ENCODE measurements at places on chromosomes 16 and 17.

DNA sequence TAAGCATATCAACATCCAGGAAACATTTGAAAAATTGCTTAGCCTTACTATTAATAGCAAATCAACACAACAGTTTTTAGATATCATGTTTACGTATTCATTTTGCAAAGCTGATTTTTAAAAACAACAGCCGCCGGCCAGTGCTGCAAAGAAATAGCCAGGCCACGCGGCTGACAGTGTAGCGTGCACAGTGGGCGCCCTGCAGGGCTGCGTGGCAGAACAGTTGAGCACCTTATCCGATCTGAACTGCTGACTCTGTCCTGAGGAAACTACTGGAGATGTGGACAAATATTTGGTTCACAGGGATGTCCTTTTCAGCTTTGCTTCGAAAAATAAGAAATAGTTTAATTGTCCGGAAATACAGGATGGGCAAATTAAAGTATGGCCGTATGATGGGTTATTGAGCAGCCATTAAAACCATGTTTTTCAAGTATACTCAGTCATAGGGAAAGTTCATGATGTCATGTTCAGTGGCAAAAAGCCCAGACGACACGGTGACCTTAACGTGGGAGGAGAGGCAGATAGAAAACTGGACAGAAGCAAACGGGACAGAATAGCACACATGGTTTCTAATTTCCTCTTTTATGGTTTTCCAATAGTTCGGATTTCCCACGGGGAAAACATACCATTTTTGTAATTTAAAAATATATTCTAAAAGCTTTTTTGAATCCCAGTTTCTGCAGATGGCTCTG is 52.4 kb upstream of the ENDOV start:
- no peak for DNase-seq

- DNase-seq, result no peak
Measured at GRCh38 chr16:75225092-75225491, 6.3 kb downstream of the CTRB1 start.

- no peak for DNase-seq
Measured at GRCh38 chr17:40432864-40433528, 10.3 kb upstream of the IGFBP4 start.

GRCh38 chr16:278863-279366 is 1.5 kb upstream of the ARHGDIG start:
- peak; percentile 31 for DNase-seq

- no peak for DNase-seq
Measured at GRCh38 chr17:59769887-59770286, 62.4 kb downstream of the VMP1 start.

- DNase-seq, result no peak
Measured at GRCh38 chr17:56114469-56114868, 38.8 kb upstream of the ANKFN1 start.

DNA sequence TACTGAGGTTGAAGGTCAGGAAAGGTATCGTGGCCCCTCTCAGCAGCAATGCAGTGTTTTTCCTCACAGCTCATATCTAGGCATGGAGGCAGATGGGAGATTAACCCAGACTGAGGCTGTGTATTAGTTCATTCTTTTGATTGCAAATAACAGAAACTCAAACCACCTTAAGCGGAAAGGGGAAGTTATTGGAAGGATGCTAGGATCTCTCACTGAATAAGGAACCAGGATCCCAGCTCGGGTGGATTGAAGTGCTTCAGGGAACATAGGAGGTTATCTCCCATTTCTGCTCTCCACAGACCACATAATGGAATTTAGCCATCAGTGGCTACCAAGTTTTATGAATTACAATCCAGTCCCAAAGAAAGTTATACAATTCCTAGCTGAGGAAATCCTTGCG is 8.2 kb downstream of the ZNF689 start:
- DNase-seq, result no peak

- no peak for DNase-seq
Measured at GRCh38 chr16:715477-716199, 720 bp downstream of the METRN start.

DNA sequence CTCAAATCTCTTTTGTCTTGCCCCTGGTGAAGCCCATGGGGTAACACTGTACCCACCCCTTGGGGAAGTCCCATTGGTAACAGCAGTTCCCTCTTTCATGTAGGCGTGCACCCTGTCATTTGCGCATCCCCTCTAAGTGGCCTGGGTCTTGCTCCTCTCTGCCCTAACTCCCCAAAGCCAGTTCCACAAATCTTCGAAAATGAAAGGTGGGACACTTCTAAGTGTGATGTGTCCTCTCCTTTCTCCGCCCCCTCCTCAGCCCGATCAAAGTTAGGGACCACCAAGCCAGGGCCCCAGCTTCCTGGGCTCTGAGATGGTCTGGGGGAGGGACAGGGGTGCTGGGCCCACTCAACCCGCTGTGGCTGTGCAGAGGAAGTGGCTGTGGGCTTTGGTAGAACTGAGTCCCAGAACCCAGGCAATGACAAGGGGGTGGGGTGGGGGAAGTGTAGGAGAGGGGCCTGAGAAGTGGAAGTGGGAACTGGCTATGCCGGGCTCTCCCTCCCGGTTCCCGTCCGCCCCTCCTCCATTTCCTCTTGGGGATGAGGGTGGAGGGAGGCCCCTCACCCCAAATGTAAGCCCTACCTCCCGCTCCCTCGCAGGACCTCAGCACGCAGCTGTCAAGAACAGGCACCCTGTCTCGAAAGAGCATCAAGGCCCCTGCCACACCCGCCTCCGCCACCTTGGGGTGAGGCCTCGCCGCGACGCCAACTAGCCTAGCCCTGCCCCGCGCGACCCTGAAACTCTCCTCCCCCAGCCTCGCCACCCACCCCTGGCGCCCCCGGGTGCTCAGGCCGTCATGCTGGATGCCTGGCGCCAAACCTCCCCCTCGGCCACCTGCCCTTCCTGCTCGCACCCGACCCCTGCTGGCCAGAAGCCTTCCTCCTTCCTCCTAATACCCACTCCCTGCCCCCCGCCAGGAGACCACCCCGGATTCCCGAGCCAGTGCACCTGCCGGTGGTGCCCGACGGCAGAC is 8.7 kb downstream of the ABI3 start:
- DNase-seq, result peak; percentile 46

DNA sequence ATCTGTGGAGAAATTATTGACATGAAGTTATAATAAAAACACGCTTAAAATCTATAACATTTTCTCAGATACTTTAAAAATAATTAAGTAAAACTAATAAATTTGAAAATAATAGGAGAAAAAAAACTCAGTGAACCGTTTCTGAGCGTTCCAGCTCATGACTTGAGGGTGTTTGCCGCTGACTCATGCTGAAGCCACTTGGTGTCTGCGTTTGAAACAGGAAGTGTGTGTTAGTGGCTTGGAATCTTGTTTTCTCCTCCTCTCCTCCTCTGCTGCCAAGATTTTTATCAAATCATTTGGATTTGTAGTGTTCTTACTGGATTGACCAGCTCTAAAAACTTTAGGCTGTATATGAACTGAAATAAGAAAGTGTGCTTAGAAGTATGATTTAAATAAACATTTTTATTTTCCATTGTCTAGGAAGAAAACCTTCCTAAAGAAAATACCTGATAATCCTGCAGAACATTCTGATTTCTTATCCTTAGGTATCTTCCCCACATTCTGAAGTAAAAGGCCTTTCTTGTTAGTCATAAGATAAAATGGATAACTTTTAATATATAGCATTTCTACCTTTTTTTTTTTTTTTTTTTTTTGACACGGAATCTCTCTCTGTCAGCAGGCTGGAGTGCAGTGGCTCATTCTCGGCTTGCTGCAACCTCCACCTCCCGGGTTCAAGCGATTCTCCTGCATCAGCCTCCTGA is 30.8 kb downstream of the USP10 start:
- peak; percentile 18 for DNase-seq

DNA sequence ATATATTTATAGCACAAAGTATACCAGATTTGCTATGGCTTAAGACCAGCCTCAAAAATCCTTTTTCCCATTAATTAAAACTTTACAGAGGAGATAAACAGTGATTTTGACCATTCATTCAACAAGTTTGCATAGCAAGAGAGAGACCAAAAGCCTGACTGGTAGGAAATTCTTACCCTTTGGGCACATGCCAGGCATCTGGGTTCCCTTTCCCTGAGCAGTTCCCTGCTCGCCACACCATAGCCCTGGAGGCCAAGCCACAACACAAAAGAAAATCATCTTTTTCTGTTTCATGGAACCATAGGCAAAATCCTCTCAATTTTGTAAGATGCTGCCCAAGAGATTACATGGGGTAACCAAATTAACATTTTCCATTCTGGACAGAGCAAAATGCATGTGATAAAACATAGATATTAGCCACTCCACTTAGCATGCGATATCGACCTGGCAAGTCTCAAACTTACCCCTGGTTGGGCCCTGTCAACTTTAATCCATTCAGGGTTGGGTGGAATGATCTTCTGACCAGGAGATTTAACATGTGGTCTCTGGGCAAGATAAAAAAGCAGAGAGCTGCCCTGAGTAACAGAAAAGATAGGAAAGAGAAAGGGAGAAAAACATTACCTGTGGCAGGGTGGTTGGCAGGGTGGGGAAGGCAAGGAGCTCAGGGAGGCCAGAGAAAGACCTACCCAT is 57.6 kb upstream of the B4GALNT2 start:
- DNase-seq, result no peak

DNA sequence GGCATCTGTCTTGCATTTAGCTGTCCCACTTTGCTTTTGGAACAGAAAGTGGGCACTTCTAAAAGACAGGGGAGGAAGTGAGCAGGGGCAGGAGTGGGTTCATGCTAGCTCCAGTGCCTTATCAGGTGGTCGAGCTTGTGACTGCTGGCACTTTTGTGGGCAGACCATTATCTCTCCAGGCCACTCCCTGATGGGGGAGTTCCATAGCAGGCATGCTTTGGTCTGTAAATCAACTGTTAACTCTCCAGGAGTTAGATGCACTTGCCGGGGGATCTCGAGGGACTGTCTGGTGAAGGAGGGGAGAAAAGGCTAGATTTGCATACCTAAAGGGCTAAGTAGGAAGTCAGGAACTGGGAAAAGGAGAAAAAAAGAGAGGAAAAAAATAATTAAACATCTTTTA is 9.3 kb upstream of the CARD14 start:
- no peak for DNase-seq

GRCh38 chr17:73396431-73397277 is 84.9 kb upstream of the CDC42EP4 start:
- DNase-seq, result no peak

- peak; percentile 42 for DNase-seq
Measured at GRCh38 chr16:31467151-31467773, 4.7 kb upstream of the TGFB1I1 start.

DNA sequence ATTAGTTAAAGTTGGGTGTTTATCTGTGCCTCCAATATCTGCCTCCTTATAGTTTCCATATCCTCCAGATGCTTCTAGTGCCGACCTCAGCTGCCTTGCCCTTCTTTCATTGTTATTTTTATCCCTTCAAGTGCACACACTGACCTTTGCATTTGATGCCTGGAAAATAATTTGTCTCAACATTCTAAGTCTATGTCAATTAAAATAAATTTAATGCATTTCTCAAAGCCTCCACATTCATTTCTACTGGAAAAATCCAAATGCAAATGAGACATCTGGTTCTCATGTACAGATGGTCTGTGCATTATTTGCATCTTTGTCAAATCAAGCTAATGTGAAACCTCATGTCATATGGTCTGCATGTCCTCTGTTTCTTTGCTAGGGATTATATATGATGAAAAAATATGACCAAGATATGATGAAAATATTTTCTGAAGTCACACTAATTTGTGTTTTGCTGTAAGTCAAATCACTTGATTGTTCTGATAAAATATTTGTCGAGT is 61.4 kb downstream of the TMEM100 start:
- DNase-seq, result no peak

DNA sequence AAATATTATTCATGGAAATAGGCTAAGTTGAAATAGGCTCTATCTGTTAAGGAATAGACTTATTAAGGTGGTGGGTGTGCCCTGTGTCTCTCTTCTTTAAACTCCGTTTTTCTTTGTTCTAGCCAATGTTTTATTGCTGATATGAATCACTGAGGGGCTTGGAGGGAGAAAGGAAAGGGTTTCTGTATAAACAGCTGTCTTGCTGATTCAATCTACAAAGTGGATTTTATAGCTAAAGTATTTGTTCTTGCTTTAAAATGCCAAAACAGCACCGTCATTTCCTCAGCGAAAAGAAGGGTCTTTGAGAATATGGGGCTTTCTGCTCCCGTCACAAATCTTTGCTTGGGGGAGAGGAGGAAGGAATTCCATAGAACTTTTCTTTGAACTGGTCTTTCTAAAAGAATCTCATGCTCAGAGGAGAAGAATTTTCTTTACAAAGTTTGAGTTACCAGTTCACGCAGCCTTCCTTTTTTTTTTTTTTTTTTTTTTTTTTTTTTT is 39.3 kb downstream of the MSI2 start:
- DNase-seq, result no peak

GRCh38 chr16:47460711-47461597 is at the start of the genes ITFG1 and PHKB:
Gene ITFG1, minus strand, starts transcription at chr16:47461063. Its CDS starts 18 bp downstream, at chr16:47461045.
Gene PHKB, plus strand, starts transcription at chr16:47461331. Its CDS starts 20 bp downstream, at chr16:47461351.
- peak; percentile 93 for DNase-seq
